ENCODE measurements at places on chromosomes 5 and 9.
A peak's percentile ranks its signal among the peaks of the same experiment; 100 is the strongest.

- no peak for DNase-seq
These were observed 234.1 kb downstream of the ADAMTS6 start for GRCh38 chr5:65247594-65247993.

DNA sequence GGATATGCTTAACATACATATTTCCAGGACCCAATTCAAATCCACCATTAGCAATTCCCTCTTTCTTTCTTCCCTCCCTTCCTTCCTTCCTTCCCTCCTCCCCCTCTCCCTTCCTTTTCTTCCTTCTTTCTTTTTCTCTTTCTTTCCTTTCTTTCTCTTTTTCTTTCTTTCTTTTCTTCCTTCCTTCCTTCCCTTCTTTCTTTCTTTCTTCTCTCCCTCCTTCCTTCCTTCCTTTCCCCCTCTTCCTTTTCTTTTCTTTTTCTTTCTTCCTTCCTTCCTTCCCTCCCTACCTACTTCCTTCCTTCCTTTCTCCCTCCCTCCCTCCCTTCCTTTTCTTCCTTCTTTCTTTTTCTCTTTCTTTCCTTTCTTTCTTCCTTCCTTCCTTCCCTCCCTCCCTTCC, 332.0 kb downstream of the TMEM161B start:
- no peak for DNase-seq

DNA sequence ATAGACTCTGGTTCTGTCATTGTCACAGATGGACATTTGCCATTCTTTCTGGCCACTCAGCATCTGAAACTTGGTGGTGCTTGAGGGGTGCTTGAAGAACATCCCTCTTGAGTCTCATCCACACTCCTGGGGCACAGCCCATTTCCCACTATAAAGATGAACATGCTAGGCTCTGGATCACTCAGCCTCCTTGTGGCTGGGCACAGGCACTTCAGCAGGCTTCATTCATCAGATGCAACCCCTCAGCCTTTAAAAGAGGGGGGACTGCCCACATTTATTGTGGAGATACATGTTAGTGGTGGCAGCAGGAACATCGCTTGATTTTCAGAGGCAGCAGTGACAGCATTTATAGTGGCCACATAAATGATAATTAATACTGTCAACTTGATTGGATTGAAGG, 124.7 kb upstream of the NIPBL start:
- DNase-seq = no peak

GRCh38 chr9:19492775-19493173, 84.0 kb downstream of the ACER2 start:
- no peak for DNase-seq

GRCh38 chr9:96417051-96417586, 1.1 kb downstream of the ZNF367 start:
- peak; percentile 93 for DNase-seq

DNA sequence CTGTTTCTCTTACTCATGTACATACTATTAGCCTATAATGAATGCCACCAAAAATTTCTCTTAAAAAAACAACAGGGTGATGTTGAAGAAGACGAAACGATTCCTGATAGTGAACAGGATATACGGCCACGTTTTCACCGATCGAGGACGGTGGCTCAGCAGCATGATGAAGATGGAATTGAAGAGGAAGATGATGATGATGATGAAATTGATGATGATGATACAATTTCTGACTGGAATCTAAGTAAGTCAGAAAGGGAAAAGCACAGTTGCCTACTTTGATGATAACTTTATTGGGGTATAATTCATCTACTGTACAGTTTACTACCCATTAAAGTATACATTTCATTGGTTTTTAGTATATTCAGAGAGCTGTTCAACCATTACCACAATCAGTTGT, 66.5 kb downstream of the TNPO1 start:
- no peak for DNase-seq

GRCh38 chr9:105681724-105682123, 12.6 kb upstream of the TMEM38B start:
- DNase-seq = no peak

GRCh38 chr5:145198525-145199260, 636.4 kb downstream of the PRELID2 start:
- DNase-seq = no peak

DNA sequence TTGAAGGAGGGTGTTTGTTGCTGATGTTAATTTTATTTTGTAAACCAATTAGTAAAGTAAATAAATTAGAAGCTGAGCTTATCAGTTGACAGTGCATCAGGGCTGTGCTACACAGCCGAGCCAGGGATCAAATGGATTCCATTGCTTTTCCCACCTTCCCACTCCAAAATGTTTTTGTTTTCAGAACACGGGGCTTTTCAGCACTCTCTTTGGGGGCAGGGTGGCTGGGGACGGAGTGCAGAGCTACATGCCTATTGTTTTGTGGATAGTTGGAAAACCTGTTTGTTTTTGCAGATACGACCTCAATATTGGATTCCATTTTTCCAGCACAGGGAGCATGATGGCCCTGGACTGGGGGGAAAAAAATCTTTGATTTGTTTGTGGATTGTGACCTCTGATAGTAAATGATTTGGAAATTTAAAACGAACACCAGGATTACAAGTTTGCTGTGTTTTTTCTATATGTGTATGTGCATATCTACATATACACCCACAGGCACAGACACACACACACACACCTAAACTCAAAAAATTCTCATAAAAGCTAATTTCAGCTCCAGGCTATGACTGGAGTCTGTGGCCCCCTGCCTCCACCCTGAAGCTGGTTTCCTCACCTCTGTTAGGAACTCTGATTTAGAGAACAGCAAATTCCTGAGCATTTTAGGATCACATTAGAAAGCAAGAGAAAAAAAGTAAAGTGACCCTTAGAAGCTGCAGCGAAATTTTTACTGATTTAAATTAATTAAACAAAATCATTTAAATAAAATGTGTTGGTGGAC, 371.7 kb upstream of the IRX2 start:
- no peak for DNase-seq

- DNase-seq = peak; percentile 42
These were observed 579 bp upstream of the FAM78A start for GRCh38 chr9:131276891-131277286.

- DNase-seq = peak; percentile 25
These were observed 22.6 kb downstream of the DBH start for GRCh38 chr9:133658442-133659431.

- DNase-seq = no peak
These were observed 1.4 kb downstream of the IL9 start for GRCh38 chr5:135894276-135894675.

GRCh38 chr9:134007150-134007549, 15.0 kb upstream of the VAV2 start:
- no peak for DNase-seq

- DNase-seq = peak; percentile 8
These were observed 1.3 kb downstream of the ADAMTS6 start for GRCh38 chr5:65480306-65480865.

GRCh38 chr9:1042466-1042865, 7.7 kb upstream of the DMRT2 start:
- no peak for DNase-seq

DNA sequence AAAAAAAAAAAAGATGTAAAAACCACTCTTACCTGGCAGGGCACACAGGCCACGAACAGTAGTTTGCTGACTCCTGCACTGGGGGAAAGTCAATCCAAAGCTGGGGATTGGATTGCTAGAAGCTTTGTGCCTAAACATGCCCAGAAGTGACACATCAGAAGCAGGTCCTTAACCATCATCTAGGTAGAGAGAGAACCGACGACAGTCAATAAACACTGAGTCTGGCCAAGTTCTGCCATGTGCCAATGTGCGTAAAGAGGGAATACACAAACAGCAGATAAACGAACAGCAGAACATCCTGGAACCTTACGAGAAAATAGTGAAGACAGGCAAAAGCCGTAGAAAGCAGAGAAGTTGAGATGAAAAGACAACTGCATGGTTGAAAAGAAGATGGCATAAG, 14.9 kb downstream of the SFXN1 start:
- no peak for DNase-seq

GRCh38 chr9:16120231-16120641, 567.4 kb downstream of the CCDC171 start:
- no peak for DNase-seq

DNA sequence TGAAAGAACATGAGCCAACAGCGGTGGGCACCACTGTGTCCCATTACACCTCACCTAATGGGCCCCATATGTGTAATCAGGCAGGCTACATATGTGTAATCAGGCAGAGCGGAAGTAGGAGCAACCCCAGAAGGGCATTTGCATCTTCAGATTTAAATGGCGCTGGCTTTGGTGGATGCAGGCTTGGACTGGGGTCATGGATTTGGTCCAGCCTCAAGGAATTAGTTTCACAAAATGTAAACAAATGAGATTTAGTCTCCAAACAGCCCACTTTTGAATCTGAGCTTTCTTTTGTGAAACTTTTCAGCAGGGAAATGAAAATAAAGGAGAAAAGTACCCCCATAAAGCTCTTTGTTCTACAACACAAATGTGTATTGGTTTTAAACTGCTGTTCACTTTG, 161.3 kb downstream of the LPAR1 start:
- DNase-seq = no peak

GRCh38 chr9:34405719-34406118, 29.0 kb upstream of the MYORG start:
- no peak for DNase-seq

DNA sequence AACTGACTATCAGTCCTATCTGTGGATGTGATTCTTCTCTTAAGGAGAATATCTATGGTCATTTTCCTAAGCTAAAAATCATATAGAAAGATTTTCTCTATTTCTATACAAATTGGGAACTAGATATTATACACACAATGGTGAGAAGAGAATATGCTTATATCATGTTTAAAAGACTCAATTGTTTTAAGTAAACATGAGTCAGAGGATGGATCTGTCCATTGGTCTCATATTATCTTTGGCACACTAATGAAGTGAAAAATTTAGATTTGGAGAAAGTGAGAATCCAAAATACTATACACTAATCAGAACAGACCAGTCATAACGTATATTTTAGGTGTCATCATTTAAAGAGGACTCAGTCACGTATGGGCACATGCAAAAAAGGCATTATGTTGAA, 16.5 kb upstream of the SPINK14 start:
- DNase-seq = no peak

GRCh38 chr5:141913560-141914198, 10.0 kb upstream of the DELE1 start:
- DNase-seq = no peak

GRCh38 chr5:80703747-80704146, 49.0 kb upstream of the DHFR start:
- DNase-seq = no peak

DNA sequence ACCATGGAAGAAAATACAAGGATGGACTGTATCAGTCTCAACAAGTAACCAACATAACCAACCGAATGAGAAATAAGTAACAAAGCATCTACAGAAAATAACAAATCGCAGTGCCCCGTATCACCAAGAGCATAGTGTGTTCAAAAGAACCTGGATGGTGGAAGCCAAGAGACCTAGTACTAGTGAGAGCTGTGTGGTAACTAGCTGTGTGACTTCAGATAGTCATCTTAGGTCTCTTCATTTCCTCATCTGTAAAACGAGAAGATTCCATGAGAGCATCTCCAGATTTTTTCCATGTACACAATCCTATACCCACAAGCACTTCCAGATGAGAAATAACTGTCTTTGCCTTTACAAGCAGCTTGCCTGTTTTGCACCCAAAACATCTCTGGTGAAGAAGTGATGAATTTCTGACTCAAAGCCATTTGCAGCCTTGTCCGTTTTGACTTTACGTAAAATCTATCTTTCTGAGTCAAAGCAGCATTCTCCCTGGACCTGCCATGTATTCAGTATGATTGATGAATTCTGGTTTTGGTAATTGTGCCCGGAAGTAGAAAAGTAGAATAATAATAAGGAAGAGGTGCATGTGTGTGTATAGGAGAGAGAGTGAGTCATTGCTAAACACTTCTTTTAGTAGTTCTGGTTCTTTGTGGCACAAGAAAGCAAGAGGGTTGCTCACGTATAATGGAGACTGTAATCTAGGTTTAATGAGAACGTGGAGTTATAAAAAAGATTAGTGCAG, 41.0 kb downstream of the AOPEP start:
- no peak for DNase-seq

- no peak for DNase-seq
These were observed 99.1 kb downstream of the ENC1 start for GRCh38 chr5:74541381-74541781.

DNA sequence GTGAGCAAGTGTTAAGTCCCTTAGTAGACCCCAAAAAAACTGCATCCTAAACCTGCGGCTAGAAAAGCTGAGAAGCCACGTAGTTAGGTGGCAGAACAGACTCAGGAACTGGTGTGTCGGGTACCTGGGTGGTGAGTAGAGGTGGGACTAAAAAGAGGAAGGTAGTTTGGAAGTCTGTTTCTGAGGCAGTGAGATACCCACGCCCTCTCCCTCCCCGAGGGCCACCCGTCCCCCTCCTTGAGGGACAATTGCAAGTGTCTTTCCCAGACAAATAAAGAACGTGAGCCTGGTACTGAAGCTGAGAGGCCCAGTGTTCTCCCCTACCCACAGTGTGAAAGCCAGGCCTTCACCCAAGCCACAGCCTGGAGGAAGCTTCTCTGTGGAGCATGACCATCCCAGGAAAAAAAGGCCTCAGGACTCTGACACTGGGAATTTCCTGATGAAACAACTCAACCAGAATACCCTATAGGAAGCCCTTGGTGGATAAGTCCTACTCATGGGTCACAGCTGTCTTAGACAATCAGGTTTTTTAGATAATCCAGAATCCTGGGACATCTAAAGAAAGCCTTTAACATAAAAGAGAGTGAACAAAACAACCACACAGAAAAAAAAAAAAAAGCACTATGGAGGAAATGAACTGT, 7.0 kb upstream of the CD74 start:
- DNase-seq = no peak

DNA sequence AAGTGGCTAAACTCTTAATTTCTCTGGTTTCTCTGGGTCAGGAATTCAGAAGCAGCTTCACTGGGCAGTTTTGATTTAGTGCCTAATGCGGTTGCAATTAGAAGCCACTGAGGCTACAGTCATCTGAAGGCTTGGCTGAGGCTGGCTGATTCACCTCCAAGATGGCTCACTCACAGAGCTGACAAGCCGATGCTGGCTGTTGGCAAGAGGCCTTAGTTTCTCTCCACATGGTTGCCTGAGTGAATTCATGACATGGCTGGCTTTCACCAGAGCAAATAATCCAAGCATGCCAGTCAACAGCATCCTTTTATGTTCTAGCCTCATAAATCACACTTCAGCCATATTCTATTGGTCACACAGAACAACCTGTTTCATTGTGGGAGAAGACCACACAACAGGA, 2.8 kb upstream of the CDK7 start:
- DNase-seq = no peak

DNA sequence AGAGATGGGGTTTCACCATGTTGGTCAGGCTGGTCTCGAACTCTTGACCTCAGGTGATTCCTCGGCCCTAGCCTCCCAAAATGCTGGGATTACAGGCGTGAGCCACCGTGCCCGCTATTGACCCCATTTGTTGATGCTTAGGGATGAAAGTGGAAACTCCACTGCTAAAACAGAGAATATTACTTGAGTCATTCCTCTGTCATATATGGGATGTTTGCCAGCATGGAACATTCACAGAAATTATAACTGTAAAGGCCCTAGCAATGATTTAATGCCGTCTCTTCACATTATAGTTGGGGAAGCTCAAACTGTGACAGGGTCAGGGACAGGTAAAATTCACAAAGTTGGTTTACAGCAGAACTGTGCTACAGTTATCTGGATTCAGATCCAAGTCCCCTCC, 94.5 kb downstream of the TMC1 start:
- DNase-seq = no peak

- no peak for DNase-seq
These were observed 34.4 kb downstream of the ALG2 start for GRCh38 chr9:99187311-99187710.

GRCh38 chr9:133709015-133709611, 29.0 kb downstream of the SARDH start:
- DNase-seq = peak; percentile 82

GRCh38 chr9:117787746-117788145, 83.5 kb downstream of the TLR4 start:
- no peak for DNase-seq
